ENCODE measurements at places on chromosomes 16 and 17.

- no peak for DNase-seq
These were observed 36.6 kb downstream of the CCDC42 start for GRCh38 chr17:8708025-8708461.

- DNase-seq = no peak
These were observed 2.0 kb downstream of the KLHL11 start for GRCh38 chr17:41863074-41863848.

DNA sequence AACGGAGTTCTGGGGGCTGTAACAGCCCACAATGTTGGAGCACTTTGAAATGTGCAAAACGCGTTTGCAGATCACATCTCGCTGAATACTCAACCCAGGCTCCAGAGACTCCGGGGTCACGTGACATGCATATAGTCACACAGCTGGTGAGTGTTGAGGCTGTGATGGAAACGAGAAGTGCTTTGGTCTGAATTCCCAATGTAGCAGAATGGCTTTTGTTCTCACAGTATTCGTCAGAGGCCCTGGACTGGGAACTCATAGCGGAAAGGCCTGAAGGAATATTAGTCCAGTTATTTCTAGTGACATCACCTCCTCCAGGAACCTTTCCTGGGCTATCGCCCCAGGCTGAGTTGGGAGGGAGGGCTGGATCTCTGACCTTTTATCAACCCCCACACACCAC, 95.8 kb upstream of the CRHR1 start:
- DNase-seq = no peak

GRCh38 chr16:11755022-11755760, 12.5 kb upstream of the TXNDC11 start:
- no peak for DNase-seq

DNA sequence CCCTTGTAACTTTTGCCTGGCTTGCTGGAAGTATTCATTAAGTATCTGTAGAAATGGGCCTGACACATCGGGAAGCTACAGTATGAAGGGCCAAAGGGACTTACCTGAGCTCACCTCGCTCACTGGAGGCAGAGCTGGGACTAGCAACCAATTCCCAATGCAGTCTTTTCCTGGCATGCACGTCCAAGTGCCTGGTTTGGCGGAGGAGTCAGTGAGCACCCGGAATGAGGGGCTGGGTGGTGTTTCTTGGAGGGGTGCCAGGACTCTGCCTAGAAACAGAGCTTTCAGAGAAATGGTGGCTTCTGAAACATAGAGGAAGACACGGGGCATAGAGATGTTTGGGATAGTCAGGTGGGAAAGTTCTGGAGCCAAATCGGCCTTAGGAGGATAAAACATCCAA, 18.4 kb upstream of the GPRC5C start:
- DNase-seq = no peak

DNA sequence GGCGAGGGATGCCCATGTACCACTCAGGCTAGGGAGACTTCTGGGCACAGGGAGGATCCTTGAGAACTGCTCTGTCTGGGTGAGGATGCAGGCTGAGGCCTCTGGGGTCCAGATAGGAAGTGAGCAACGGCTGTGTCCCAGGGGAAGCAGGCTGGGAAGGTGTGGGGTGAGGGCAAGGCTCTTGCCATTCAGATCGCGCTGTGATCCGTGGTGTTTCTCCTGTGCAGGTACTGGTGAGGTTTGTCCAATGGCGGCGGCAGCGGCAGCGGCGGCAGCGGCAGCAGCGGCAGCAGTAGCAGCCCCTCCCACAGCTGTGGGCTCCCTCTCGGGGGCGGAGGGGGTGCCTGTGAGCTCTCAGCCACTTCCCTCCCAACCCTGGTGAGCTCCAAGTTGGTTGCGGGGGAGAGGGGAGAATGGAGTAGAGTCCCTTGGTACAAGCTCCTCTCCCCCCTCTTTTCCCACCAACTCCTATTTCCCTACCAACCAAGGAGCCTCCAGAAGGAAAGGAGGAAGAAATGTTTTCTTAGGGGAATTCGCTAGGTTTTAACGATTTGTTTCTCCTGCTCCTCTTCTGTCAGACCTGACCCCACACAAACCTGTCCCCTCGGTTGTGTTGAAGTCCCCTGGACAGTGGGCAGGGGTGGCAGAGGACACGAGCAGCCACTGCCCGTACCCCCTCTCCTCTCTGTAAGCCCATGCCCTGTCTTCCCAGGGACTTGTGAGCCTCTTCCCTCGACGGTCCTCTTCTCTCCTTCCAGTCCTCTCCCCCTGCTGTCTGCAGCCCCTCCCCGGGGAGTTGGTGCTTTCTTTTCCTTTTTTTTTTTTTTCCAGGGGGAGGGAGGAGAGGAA, 1.9 kb upstream of the PRRT2 start:
- no peak for DNase-seq

DNA sequence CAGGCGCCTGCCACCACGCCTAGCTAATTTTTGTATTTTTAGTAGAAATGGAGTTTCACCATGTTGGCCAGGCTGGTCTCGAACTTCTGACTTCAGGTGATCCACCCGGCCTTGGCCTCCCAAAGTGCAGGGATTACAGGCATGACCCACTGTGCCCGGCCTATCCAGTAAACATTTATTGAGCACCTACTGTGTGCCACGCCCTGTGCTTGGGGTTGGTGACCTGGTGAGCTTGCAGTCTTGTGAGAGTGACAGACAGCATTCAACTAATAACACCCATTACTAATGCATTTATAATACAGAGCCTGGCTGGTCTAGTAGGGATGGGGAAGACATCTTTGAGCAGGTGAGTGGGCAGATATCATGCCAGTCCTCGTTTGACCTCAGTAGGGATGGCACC, 113.1 kb downstream of the SOCS1 start:
- no peak for DNase-seq

- no peak for DNase-seq
These were observed 533.7 kb downstream of the HAPSTR1 start for GRCh38 chr16:9625122-9625521.

DNA sequence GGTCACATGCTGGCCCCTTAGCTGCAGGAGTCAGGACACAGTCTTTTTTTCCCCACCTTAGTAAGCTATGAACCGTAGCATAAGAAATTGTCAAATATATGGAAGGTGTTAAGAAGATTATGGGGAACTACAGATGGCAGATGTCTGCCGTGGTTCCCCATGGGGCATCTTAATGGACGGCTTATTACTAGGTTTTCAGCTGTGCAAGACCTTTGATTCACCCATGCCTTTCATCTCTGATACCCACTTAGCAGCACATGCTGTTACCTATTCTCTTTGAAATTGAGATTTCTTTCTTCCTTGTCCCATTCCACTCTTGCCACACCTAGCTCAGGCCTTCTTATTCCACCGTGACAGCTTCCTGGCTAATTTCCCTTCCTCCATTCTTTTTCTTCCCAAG, 70.7 kb downstream of the RPTOR start:
- DNase-seq = no peak

GRCh38 chr16:796296-797119, 4.0 kb downstream of the GNG13 start:
- DNase-seq = no peak

DNA sequence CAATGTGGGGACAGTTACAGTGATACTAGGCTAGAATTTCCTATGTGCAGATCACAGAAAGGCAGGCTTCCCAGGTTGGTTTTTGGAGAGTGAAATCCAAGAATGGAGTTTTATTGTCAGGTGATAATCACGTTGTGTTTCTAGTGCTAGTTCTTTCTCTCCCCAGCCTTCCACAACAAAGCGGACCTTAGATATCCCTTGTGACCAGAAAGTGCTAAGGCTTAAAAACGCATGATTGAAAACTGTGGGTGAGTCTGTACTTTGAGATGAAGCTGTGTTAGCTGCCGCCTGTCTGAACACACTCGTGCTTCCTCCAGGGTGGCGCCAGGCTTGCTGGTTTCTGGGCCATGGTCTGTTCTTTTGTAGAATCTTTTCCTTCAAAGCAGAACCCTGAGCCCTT, 52.1 kb downstream of the BANP start:
- no peak for DNase-seq

DNA sequence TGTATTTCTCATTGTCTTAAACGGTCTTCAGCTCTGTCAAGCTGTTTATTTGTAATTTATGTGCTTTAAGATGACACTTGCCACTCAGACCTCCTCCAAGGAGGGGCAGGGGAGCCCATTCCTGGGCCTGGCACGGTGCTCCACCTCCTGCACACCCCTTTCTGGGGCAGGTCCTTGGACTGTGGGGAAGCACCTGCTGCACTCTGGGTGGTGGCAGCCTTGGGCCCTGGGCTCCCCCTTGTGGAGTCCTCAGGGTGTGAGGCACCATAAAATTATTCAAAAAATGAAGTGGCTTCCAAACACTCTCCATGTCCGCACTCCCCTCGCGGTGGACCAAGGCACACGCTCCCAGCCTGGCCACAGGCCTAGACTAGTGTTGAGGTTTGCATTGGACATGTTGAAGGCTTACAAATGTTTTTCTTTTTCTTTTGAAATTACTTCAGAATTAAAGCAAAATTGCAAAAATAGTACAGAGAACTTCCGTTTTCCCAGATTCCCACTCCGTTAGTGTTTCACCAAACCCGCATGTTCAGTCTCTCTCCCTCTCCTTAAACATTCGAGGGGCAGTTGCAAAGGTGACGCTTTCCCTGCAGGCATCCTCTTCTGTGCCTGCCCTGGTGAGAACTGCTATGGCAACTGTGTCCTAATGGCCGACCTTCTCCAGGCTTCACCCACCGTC, 32.4 kb downstream of the FOXK2 start:
- DNase-seq = no peak

DNA sequence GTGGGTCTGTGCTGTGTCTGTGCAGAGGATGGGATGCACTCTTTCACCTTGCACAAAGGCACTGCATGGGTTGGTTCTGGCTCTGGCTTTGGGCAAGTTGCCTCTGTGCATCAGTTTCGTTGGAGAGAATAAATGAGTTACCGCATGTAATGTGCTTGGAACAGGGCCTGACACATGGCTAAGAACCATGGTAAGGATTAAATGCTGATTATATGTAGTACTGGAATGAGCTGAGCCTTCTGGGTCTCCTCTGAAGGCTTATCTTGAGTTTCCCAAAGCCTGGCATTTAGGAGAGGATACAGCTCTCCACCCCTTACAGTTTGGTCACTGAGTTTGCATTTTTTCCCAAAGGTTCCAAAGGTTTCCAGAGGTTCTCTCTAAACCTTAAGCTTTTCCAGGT, 69.1 kb downstream of the KSR1 start:
- no peak for DNase-seq

DNA sequence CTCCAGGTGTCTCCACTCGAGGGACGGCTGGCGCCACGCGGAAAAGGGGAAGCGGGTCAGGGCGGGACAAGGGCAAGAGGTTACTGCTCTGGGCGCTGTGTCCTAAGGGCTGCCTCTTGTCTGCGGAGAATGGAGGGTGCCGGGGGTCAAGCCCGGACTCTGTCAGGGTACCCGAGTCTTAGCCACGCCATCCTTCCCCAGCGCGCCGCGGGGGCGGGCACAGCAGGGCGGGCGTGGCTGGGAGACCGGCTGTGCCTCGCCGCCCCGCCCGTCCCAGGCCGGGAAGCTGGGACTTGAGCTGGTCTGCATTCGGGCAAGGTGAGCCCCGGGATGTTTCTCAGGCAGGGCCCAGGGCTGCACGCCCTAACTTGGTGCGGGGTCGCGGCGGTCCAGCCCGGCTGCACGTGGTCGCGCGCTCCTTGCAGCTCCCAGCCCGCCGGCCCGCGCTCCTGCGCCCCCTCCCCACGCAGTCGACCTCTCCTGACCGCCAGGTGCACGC, 6.2 kb upstream of the ACTG1 start:
- DNase-seq = no peak

All from KG1 (cell line).